ENCODE measurements at places on chromosomes 6 and 20. TPM values are rescaled to one million over a fixed set of nuclear protein-coding genes. Genes with fewer than 3 reads are reported as not detected.

- DNase-seq = no peak
- H3K27ac ChIP-seq = no peak overlapping the region
- no peaks in the 10 kb centered on the region for H3K27me3 ChIP-seq
- H3K4me1 ChIP-seq = no peaks in the 10 kb centered on the region
- no peak overlapping the region for H3K4me3 ChIP-seq
Measured at GRCh38 chr6:86128130-86128814, 485.6 kb upstream of the SYNCRIP start.

DNA sequence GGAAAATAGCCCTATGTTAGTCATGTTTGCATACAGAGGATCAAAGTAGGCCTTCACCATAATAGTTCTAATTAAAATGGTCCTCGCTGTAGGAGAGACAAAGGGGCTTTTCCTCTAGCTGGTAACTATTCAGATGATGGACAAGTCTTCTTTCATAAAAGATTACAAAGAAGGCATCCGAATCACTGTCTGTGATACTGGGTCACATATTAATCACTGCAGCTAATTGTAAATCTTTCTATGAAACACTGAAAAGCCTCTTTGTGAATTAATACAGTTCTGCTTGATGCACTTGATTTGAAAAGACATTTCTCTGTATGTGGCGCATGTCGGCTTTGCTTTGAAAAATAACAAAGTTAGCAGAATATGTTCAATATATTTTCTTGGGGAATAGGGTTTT is 520.8 kb downstream of the KIF16B start:
- no peak overlapping the region for H3K4me3 ChIP-seq
- no peak for DNase-seq
- H3K27me3 ChIP-seq = no peaks in the 10 kb centered on the region
- no peak overlapping the region for H3K27ac ChIP-seq
- no peaks in the 10 kb centered on the region for H3K36me3 ChIP-seq

- no peaks in the 10 kb centered on the region for H3K36me3 ChIP-seq
- H3K4me3 ChIP-seq = no peak overlapping the region
- H3K27ac ChIP-seq = no peak overlapping the region
- H3K27me3 ChIP-seq = no peaks in the 10 kb centered on the region
- no peaks in the 10 kb centered on the region for H3K4me1 ChIP-seq
- no peak for DNase-seq
Measured at GRCh38 chr20:10357974-10358373, 76.0 kb downstream of the MKKS start.

Gene WFDC10B
- not detected for total RNA-seq

Gene PKIB
- total RNA-seq = 13.0 TPM
